ENCODE measurements at places on chromosomes 1 and 21. TPM values are rescaled to one million over a fixed set of nuclear protein-coding genes. Genes with fewer than 3 reads are reported as not detected.

The SLC6A9 gene
- total RNA-seq, result 4.8 TPM

The EPHA10 gene
- not detected for total RNA-seq

The TAS1R1 gene
- not detected for total RNA-seq

The GNAT2 gene
- total RNA-seq, result not detected

The HTR1D gene
- total RNA-seq, result not detected

All from activated CD4-positive, alpha-beta T cell treated with anti-CD3 and anti-CD28 coated beads, Interleukin-2, amount 10 ng/mL, durations not matched to agents 7 days and 5 days (primary cell).